ENCODE measurements at places on chromosomes 7 and 10.
A peak's percentile ranks its signal among the peaks of the same experiment; 100 is the strongest.

DNA sequence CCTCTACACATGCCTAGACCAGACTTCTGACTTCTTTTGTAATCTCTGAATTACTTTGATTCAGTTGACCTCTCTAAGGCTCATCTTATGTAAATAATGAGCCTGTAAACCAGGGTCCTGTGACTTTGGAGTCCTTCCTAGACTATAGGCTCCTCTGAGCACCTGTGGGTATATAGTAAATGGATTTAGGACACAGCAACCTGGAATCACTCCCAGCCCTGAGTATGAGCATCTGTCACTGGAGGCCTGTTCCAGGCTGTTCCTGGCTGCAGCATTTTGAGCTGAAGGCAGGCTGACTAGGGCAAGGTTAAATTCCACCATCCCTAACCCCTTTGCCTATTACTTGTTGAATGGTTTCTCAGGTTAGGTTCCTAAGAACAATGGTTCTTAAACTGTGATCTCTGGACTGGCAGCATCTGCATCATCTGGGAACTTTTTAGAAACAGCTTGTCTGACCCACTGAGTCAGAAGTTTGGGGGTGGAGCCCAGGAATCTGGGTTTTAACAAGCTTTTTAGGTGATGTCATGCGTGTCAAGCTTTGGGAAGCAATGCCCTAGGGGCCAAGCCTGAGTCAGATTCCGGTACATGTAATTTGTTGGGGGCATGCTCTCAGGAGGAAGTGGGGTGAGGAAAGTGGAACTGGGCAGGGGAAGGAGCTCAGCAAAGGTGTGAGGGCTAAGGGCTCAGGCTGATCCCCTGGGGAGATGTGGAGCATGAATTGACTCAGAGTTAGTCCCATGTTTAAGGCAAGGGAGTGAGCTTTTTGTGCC, 28.2 kb downstream of the MINDY4 start:
- DNase-seq: no peak

GRCh38 chr7:24917510-24918239, 62.3 kb downstream of the OSBPL3 start:
- no peak for DNase-seq

- no peak for DNase-seq
Observed at GRCh38 chr10:31118556-31118955, 86.9 kb upstream of the ZNF438 start.

DNA sequence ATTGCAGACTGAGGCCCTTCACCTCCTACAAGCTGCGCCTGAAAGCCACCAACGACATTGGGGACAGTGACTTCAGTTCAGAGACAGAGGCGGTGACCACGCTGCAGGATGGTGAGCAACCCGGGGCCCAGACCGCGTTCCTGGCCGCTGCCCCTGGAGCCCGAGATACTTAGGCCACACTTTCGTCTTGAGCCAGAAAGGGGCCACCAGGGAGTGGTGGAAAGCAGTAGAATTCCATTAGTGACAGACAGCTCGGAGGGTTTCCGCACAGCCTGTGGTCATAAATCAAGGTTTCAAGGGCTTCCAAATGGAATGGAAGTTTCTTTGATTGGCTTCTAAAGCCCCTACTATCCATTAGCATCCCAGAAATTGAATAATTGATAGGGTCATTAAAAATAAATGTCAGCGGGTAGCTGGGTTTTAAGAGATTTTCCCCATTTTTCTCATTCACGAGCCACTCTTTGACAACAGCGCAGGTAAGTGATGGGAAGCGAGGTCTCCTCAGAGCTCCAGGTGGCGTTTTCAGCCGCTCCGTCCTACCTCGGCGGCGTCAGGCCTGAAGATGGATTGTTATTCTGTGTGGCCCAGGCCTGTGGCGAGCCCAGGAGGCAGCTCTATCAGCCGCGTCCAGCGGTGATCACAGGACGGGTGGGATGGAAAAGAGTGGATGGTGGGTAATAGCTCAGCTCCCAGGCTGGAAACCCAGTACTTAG, 523.5 kb upstream of the FOXK1 start:
- DNase-seq: no peak

DNA sequence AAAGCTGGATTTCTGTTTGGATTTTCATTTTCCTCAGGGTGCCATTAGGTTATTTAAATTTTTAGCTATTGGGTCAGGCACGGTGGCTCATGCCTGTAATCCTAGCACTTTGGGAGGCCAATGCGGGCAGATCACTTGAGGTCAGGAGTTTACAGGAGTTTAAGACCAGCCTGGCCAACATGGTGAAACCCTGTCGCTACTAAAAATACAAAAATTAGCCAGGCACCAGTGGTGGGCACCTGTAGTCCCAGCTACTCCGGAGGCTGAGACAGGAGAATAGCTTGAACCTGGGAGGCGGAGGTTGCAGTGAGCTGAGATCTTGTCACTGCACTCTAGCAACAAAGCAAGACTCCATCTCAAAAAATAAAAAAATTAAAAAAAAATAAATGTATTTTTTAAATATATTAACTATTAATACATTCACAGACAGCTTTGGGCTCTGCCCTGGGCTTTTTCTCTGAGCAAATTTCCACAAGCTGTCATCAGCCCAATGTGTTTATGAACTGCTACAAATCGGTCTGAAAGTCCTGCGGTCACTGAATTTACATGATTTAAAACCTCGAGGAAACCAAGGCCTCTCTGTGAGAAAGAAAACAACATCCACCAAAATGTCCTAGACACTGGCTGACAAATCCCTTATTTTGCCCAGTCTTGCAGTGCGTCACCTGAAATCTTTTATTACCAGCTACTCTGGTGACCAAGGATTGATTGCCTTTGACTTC, 19.2 kb upstream of the PLEKHS1 start:
- DNase-seq: no peak

- DNase-seq: peak; percentile 69
Observed at GRCh38 chr7:51067757-51068156, 248.9 kb downstream of the COBL start.

GRCh38 chr10:109281347-109281746, 642.0 kb downstream of the XPNPEP1 start:
- DNase-seq: no peak

- DNase-seq: peak; percentile 87
Observed at GRCh38 chr10:119306514-119306951, 99.2 kb downstream of the GRK5 start.

DNA sequence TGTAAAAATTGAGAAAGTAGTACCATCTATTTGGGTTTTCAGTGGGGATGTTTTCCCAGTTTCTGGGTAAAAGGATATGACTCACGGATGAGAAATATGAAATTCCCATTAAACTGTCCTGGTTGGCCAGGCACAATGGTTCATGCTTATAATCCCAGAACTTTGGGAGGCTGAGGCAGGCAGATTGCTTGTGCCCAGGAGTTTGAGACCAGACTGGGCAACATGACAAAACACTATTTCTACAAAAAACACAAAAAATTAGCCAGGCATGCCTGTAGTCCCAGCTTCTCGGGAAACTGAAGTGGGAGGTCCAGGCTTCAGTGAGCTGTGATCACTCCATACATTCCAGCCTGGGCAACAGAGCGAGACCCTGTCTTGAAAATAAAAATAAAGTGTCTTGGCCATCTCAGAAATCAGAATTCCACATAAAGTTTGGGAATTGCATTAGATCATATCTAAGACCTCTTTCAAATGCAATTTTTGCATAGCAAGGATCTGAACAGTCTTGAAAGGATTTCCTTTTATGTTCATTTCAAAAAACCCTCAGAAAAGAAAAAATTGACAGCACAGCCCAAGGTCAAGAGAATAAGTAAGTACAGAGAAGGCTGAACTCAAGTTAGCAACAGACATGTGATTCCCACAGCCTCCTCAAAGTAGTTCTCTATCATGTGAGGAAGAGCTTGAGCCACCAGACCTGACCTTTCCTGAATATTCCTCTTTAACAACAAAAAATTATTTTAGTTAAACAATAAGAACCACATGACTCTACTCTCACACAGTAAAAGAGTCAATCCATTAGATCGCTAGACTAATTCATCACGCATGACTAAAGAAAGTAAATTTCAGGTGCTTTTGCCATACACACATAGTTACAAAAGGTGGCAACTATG, 141.5 kb upstream of the CAV2 start:
- DNase-seq: no peak

DNA sequence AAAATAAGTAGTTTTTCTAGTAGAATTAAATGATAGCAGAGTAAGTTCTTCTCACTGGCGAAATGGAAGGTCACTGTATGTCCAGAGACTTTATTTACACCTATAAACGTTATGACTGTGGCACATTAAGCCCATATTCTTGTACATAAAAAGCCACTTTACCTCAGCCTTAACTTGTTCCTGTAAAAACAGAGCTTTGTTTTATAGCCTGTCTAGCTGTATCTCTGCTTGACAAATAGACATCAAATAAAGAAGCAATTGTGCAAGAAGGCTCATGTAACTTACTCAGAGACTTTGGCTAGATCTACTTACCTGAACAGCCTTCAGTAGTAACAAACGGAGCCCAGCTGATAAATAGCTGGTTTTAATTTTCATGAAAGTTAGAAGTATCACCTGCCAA, 324.1 kb upstream of the BMPER start:
- DNase-seq: no peak

- DNase-seq: no peak
Observed at GRCh38 chr10:14617852-14618251, 156.8 kb downstream of the FAM107B start.

GRCh38 chr7:106783286-106783685, 81.8 kb upstream of the PIK3CG start:
- DNase-seq: no peak

- DNase-seq: no peak
Observed at GRCh38 chr7:149252378-149252777, 9.6 kb upstream of the ZNF783 start.

DNA sequence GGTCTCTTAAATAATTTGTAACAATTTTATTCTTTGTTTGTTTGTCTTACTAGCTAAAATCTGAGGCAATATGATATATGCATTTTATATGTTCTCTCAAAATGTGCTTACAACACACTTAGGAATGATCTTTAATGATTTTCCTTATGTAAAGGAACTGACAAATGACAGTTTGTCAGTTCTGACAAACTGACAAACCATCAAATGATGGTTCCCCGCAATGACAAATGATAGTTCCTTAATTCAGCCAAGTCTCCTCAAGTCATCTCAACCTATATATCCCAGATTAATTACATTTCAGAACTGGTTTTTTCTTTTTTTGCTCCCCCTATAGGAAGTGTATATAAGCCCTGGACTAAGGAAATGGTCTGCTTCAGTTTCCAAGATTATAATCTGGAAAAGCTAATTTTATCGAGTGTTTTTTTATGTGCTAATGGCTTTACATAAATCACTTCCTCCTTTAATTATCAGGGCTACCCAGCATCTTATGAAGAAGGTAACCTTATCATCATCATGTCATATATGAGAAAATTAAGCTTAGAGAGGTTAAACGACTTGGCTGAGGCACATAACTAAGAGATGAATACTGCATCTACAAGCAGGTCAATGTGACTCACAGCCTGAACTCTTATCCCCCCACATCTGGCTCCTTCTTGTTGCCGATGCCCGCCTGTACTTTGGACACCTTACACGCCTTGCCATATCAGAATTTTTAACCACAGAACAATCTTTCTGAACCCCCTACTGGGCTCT, 75.1 kb downstream of the RELN start:
- no peak for DNase-seq

- no peak for DNase-seq
Observed at GRCh38 chr10:11344550-11344949, 266.9 kb downstream of the USP6NL start.

DNA sequence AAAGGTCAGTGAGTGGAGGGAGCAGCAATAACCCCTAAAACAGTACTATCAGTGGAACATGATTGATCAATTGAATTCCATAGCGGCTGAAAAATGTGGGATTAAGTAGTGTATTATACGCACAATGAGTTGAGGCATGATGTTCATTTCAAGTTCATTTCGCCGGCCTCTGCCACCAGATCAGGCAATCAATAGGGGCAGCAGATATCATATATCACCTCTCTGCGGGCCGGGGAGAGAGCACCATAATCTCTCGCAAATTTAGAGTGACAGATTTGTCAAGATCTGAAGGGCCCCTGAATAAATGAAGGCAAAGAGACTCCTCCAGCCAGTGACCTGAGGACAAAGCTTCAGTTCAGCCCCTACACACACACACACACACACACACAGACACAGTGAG, 58.5 kb downstream of the PAX2 start:
- no peak for DNase-seq

DNA sequence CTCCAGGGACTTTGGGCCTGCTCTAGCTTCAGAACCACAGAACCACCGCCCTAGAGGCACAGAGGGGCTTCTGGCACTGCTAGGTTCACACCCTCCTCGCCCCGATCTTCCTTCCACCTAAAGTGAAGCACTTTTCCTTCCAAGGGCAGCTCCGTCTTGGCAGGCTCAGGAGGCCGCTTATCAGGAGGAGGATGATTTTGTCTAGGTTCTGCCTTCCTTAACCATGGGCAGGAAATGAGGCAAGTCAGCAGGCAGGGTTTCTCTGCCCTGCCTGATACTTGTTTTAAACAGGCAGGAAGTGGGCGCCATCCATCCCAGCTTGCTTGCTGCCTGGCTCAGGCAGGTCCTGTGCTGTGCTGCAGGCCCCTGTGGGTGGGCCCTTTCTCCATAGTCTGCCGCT, 8.3 kb upstream of the ATP6V0E2 start:
- DNase-seq: peak; percentile 82

DNA sequence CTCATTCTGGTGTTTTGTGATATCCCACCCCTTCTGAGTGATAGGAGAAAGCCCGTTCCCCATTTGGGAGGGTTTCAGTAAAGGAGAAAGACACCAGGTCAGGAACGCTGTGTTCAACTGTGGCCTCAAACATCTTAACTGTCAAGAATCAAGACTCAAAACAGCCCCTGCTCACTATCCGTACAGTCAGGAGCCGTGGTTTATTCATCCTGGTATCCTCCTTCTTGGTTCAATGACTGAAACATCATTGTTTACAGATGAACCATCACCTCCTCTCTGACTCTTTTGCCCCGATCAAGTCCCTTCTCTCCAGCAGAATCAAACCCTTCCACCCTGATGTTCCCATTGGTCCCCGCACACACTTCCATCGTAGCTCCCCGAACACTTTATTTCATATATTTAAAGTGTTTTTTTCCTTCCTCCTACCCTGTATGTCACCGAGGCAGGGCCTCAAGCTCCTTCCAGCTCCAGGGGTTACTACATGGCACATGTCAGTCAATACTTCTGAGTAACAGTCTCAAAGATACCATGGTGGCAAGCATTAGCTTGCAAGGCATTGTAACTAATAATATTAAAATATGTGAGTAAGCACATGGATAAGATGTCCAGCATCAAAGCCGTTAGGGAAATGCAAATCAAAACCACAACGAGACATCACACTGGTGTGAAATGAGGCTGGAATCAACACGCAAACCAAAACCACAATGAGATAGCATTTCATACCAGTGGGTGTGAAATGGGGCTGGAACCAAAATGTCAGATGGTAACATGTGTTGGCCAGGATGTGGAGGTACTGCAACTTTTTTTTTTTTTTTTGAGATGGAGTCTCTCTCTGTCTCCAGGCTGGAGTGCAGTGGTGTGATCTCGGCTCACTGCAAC, 124.7 kb upstream of the C1QL3 start:
- no peak for DNase-seq

DNA sequence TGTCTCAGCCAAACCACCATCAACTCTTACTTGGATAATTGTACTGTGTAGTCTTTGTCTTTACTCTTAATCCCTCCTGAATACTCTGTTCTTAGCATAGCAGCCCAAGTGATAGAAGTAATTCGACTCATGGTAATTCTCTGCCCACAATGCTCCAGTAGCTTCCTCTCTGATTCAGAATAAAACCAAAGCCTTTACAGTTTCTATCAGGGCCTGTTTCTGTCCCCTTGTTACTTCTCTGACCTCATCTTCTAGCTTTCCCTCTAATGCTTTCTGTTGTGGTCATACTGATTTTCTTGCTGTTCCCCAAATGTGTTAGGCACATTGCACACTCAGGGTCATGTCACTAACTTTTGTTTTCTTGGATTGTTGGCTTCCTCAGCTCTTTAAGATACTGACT, 8.0 kb downstream of the ZNF518A start:
- DNase-seq: no peak

Measured in activated effector memory CD4-positive, alpha-beta T cell treated with anti-CD3 and anti-CD28 coated beads, Interleukin-2, amount 50 U/mL, for 16 hours (primary cell).